SIG-M5 (cell line): ENCODE measurements at places on chromosomes 11 and 22.

DNA sequence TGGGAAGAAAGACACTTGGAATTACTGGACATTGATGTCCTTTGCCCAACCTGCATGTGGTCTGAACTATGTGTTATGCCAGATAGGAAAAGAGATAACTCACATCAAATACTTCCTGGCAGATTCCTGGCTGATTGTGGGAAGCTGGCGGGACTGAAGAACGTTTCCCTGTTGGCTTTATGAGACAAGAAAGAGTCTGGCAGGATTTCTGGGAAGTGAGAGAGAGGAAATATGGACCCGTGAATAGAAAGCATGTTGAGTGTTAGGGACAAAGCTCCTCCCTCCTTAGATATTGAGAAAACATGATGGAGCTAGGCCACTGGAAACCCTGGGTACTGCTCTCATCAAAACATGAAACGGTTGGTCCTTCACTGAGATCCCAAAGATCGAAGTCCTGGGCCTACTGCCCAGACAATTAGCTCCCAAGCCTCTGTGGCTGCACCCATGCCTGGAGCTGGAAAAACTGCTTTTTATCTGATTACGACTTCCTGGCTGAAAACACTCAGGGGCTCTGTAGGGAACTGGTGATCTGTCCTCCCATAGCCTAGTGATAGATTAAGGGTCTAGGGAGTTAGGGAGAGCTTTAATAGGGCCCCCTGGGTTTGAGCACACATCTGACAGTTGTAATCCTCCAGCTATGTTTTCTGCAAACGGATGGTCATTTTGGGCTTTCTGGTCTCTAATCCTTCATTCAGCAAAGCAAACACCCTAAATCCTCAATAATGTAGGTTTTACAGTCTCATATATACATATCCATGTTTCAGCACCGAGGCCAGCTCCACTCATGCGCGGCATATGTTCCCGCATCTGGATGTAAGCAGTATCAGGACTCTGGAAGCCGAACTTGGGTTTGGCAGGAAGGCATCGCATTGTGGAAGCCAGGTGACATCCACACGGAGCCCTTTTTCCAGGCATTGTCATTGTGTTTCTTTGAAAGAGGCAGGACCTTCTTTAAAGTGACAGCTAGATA, 6.1 kb upstream of the B3GAT1 start:
- DNase-seq, result no peak

DNA sequence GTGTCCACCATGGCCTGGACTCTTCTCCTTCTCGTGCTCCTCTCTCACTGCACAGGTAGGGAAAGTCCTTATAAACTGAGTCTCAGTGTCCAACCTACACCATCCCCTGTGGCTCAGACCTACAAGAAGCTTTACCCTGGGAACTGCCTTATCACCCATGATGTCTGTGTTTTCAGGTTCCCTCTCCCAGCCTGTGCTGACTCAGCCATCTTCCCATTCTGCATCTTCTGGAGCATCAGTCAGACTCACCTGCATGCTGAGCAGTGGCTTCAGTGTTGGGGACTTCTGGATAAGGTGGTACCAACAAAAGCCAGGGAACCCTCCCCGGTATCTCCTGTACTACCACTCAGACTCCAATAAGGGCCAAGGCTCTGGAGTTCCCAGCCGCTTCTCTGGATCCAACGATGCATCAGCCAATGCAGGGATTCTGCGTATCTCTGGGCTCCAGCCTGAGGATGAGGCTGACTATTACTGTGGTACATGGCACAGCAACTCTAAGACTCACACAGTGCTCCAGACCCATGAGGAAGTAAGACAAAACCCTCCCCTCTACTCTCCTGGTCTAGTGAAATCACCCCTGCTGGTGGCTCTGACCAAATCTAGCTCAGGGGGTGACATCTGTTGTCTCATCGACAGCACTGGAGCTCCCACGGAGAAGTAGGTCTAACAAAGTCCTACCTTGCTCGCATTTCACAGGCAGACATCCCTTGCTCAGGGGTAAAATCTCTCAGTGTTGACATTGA, 74.3 kb downstream of the VPREB1 start:
- DNase-seq, result no peak

DNA sequence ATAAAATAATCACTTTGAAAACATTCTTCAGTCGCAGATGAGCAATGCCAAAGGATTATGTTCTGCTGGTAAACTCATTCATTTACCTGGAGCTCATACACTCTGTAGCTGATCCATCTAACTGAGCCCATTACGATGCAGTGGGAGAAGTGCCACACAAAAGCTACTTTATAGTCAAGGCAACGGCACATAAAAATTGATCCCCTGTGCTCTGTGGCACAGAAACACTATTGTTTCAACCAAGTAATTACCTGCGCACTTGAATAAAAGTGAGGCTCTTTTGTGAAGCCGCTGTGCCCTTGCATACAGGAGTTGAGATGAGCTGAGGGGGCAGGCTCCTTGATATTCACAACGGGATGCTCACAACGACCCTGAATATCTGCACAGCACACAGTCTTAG, 7.2 kb downstream of the DKK3 start:
- no peak for DNase-seq

GRCh38 chr22:20111045-20111688, 4.7 kb upstream of the RANBP1 start:
- no peak for DNase-seq

GRCh38 chr11:63862923-63863322, 24.0 kb downstream of the MARK2 start:
- no peak for DNase-seq

- no peak for DNase-seq
Observed at GRCh38 chr11:101369835-101370234, 214.0 kb downstream of the TRPC6 start.
